Spinal cord (tissue), 10 donors: ENCODE measurements at places on chromosomes 2 and 18. TPM values are rescaled to one million over a fixed set of nuclear protein-coding genes. Genes with fewer than 3 reads are reported as not detected.

Gene SAP130
- total RNA-seq = 10.0 TPM

Gene NOL4
- total RNA-seq = 22.1 TPM

Gene SLC16A14
- total RNA-seq = 45.9 TPM

Gene REG3A
- not detected for total RNA-seq

Gene GPBAR1
- 0.30 TPM for total RNA-seq

Gene ERMN
- 113 TPM for total RNA-seq

Gene STPG4
- total RNA-seq = 0.44 TPM

Gene DUSP19
- 5.7 TPM for total RNA-seq

Gene IL36A
- total RNA-seq = not detected

Gene PROC
- 0.99 TPM for total RNA-seq

Gene CD8B2
- total RNA-seq = 0.28 TPM

Gene VWA3B
- 4.1 TPM for total RNA-seq

Gene GPR148
- not detected for total RNA-seq

Gene NPPC
- 16.6 TPM for total RNA-seq

Gene NETO1
- total RNA-seq = 10.0 TPM

Gene CRYBA2
- not detected for total RNA-seq

Gene EXOC6B
- total RNA-seq = 39.0 TPM

Gene MYCN
- 8.7 TPM for total RNA-seq

Gene KCNJ13
- total RNA-seq = 94.8 TPM

Gene PSTPIP2
- 4.5 TPM for total RNA-seq

Gene LRP1B
- total RNA-seq = 70.2 TPM

Gene TANC1
- total RNA-seq = 31.6 TPM

Gene ACTG2
- 5.3 TPM for total RNA-seq

Gene RAB6C
- total RNA-seq = 0.44 TPM

Gene PMAIP1
- 1.4 TPM for total RNA-seq

Gene MYO5B
- 5.9 TPM for total RNA-seq

Gene PRKAG3
- total RNA-seq = 0.06 TPM

Gene CABYR
- total RNA-seq = 9.1 TPM

Gene CHRNG
- not detected for total RNA-seq

Gene TUBA4A
- 14.3 TPM for total RNA-seq

Gene CELF4
- 46.2 TPM for total RNA-seq

Gene KIF1A
- total RNA-seq = 125 TPM

Gene TMEM182
- total RNA-seq = 6.7 TPM

Gene SERPINB11
- not detected for total RNA-seq

Gene CEP192
- 39.7 TPM for total RNA-seq

Gene ARHGEF33
- total RNA-seq = 4.0 TPM

Gene SAG
- total RNA-seq = 0.69 TPM

Gene CDK15
- 0.50 TPM for total RNA-seq

Gene NOSTRIN
- total RNA-seq = 20.4 TPM

Gene COL4A4
- 1.7 TPM for total RNA-seq

Gene TUBA3E
- 0.11 TPM for total RNA-seq

Gene GAL3ST2
- 0.33 TPM for total RNA-seq

Gene NEU2
- total RNA-seq = not detected

Gene LINC00305
- total RNA-seq = not detected

Gene KCNIP3
- total RNA-seq = 10.6 TPM

Gene UGT1A7
- total RNA-seq = not detected

Gene IL1RN
- 1.8 TPM for total RNA-seq
